ENCODE measurements at places on chromosomes 2 and 18. TPM values are rescaled to one million over a fixed set of nuclear protein-coding genes. Genes with fewer than 3 reads are reported as not detected.

DNA sequence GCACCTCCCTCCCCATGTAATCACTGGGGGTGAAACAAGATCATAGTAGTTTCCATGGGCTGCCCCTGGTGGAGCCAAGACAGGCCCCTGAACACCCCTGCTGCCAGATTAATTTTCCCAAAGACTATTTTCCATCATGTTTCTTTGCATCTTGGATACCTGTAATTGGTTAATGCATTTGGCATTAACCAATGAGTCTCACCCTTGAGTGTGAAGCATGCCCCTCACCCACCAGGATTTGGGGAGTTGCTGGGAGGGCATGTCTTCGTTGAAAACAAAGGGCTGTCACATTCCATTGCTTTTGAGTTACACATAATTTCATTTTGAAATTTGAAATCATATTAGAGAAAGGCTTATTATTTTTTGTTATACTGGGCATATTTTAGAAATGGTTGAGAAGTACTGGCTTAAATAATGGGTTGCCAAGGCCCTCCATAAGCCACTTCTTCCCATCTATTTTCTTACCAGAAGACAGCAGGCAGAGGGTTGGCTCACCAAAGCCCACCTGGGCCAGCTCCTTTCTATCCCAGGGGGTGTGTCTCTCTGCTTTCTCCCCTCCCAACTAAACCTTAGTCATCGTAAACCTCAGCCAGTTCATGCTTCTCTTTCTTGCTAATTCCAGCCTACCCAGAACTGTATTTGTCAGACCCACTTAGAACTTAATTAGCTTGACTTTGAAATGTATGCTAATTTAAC lies 51.8 kb downstream of the ATIC start:
- no peak for DNase-seq

DNA sequence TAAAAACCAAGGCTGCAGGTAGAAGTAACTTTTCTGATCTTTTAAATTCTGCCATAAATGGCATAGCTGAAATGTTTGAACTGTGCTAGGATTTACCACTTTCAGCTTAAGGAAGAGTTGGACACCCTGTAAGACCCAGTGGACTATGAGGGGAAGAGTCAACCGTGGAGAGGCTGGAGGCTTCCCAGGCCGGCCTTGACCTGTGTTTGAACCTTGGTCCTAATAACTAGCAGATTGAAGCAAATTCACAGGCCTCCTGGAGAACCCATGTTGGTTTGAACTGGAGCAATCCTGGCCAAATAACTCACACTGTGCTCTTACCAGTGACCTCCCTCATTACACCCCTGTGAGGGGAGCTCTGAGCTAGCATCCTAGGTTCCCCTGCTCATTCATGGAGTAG lies 87.2 kb upstream of the ALPP start:
- no peak for DNase-seq

GRCh38 chr2:103268841-103269498 lies 507.1 kb downstream of the TMEM182 start:
- no peak for DNase-seq

- DNase-seq = no peak
Measured at GRCh38 chr18:31329787-31330438, 12.0 kb downstream of the DSG1 start.

DNA sequence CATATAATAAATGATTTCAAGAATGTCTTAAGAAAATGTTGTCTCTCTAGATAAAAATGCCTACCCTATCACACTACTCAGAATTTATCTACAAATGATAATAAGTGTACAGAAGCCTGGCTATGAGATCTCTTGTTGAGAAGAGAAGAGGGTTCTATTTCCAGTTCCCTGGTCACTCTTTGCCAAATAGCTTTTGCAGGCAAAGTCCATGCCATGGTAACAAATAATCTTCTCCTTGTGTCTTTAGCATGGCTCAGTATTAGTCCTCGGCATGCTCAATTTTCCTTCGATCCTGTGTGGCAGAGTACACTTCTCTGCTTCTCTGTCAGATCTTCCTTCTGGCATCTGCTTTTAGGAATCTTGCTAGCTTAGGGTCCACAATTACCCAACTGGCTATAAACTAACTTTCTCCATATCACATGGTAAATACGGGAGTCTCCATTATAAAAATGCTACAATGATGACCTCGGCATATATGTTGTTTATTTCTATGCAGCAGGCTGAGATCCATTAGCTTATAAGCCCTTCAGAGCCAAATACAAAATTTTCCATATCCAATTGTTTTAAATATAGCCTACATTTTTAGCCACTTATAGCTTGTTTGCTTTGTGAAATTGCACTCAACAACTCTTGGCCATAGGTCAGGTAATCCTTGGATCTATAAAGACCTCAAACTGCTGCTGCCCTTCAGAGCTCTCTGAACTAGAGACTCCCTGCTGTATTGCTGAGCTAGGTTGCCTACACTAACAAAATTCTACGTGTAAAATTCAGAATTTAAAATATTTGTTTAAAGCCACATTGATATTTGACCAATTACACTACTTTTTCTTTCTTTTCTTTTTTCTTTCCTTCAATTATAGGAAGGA lies 157.5 kb downstream of the FSIP2 start:
- DNase-seq = no peak

- no peak for DNase-seq
Measured at GRCh38 chr2:28578774-28579173, 82.9 kb downstream of the PLB1 start.

GRCh38 chr18:66264130-66264529 lies 339.8 kb downstream of the CDH19 start:
- no peak for DNase-seq

DNA sequence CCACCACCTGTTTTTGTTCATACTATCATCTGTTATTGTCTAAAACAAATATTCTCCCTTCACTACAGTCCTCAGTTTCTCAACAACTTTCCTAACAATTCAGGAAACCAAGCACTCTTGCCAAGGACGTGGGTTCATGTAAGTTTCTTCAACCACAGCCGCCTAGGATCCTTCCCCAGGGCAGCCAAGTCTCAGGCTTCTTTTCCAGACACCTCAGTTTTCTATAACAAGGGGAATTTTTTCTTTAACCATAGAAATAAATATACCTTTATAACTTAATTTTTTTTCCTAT lies 39.4 kb upstream of the AGPS start:
- DNase-seq = peak; percentile 39

- no peak for DNase-seq
Measured at GRCh38 chr2:116891191-116891590, 923.3 kb upstream of the DDX18 start.

DNA sequence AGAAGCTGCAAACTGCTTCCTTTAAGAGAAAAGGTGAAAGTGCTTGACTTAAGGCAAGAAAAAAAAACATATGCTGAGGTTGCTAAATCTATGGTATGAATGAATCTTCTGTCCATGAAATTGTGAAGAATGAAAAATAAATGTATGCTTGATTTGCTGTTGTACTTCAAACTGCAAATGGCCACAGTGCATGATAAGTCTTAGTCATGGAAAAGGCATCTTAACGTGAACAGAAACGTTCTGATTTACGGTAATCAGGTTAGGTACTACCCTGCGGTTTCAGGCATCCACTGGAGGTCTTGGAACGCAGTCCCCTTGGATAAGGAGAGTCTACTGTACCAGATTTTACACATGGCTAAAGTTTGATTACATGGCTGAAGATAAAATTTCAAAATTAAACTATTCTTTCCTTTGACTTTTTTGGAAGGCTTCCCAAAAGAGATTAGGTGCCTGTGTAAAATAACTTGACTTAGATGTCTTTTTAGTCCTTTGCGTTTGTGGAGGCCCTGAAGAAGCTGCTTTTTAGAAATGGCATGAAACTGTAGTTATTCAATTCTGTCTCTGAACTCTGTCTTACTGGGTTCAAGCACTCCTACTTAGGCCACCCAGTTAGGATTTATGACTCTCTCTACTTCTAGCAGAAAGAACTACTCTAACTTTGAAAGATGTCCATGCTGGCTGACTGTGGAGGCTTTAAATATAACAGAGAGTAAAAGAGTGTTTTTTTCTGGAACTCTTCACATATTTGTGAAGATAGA lies 35.9 kb upstream of the SCN9A start:
- no peak for DNase-seq

- DNase-seq = no peak
Measured at GRCh38 chr2:40405465-40405864, 46.4 kb downstream of the SLC8A1 start.

- DNase-seq = no peak
Measured at GRCh38 chr2:106638043-106638442, 150.9 kb downstream of the CD8B2 start.

DNA sequence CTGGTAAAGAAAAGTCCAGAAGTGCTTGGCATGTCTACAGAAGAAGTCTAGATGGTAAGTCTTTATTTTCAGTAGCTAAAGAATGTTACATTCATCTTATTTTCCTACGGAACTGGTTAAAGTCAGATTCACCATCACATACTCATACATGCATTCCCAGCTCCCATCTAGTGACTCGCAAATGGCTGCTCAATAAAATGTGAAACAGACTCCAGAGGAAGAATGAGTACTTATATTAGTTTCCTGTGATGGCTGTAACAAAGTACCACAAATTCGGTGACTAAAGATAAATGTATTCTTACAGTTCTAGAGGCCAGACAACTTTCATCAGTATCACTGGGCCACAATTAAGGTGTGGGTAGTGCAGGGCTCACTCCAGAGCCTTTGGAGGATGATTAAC lies 797.2 kb downstream of the SATB2 start:
- DNase-seq = no peak

GRCh38 chr2:149451417-149452165 lies 121.2 kb downstream of the LYPD6 start:
- no peak for DNase-seq

DNA sequence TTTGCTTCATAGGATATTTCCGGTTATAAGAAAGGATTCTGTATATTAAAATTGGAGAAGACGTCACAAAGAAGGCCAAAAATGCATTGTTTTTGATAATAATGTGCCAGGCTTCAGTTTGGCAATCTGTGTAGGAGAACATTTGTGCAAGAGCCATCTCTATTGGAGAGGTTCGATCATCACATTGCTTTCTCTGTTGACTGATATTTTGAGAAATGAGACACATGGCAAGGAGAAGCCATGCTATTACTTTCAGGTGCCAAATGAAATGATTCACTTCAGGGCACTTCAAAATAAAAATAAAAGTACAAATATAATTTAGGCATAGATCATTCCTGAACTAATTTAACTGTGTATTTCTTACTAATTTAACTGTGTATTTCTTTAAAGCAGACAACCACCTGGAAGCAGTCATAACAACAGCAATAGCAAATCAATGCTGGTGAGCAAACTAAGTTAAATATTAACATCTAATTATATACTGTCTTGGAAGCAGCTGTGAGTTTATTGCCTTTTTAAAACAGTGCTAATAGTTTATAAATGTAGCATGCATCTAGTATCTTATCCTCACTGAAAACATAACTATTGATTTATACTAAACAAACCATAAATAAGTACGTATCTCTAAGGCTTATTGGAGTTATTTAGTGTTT lies 50.2 kb upstream of the CHST9 start:
- DNase-seq = no peak

DNA sequence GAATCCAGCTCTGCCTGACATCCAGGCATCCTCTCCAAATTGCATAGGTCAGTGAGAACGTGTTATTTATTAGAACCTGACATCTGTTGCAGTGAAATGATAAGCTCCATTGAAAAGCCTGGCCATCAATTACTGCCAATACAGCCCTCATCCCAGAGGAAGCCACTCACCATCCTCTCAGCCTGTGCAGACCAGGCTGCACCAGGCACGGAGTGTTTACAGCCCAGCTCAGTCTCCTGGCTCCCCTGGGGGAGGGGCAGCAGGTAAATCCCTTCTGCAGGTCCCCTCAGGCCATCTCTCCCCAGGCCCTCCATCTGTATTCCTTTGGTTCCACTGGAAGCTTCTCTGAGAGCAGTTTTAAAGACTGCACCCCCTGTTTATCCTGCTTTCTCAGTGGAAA lies 82.6 kb upstream of the FOSL2 start:
- DNase-seq = no peak

DNA sequence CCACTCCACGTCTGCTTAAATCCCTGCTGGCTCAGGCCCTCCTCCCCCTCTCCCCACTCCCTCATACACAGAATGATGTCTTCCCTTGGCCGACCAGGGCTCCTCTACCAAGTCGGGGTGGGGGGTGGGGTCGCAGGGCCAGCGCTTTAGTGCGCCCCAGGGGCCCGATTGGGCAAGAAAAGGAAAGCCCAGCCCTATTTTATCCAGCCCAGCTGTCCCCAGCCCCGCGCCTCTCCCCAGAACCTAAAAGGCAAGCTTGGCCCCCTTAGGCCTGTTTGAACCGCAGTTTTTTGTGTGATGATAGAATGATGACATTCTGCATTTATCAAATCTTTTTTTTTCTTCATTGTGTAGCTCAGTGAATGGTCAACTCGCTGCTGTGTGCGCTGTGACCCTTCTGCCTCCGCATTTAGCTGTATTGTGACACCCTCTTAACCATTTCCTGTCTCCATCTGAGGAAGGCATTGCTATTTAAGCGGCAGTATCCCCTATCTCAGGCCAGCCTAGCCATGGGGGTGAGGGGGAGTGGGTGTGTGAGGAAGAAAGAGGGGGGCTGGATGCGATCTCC lies 231.4 kb downstream of the HAUS1 start:
- DNase-seq = no peak

DNA sequence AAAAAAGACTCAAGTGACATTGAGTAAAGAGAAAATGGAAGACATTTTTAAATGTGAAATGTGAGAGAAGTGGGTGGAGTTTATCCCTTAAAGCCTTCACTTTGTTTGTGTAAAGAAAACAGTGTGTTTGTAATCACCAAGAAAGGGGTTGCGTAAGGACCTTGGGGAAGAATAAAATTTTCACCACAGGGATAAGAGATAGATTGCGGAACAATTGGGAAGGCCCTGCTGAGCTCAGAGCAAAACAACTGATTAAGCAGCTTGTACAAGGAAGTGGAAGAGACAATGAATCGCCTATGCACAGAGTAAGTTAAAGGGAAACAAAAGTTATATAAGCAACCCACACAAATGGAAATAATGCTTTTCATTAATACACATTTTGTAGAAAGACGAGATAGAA lies 327.7 kb downstream of the RAD51AP2 start:
- DNase-seq = no peak

DNA sequence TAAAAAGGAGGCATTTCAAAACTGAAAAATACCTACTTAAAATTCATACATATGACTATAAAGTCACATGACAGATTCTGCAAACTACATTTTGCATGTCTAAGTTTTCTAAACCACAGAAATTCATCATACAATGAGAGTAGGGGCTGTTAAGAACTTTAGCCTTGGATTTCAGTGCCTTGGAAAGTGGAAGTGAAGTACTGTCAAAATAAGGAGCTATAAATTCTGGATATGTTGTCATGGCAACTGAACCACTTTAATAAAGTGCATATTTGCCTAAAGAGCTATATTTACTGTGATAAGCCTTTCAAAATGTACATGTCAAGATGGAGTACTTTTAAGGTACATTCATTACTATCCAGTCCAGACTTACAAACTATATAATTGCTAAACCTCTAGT lies 227.1 kb downstream of the RAB3GAP1 start:
- no peak for DNase-seq

GRCh38 chr18:64409511-64409910 lies 260.6 kb upstream of the LINC00305 start:
- DNase-seq = no peak

GRCh38 chr2:220123751-220124150 lies 496.3 kb downstream of the SLC4A3 start:
- DNase-seq = no peak

Gene ALPI
- not detected for total RNA-seq

Gene FIGN
- 17.7 TPM for total RNA-seq

Gene CAVIN2
- total RNA-seq = 47.9 TPM

Gene ASPRV1
- 4.2 TPM for total RNA-seq

Gene TIGD1
- 3.9 TPM for total RNA-seq

Gene CD8A
- total RNA-seq = 1.8 TPM

Gene CD207
- not detected for total RNA-seq

Gene ADAM23
- total RNA-seq = 2.9 TPM

Gene SELENOI
- total RNA-seq = 18.8 TPM

Gene ALPP
- total RNA-seq = not detected

Data from tibial nerve (tissue), 4 donors.